ENCODE measurements at places on chromosomes 11 and 22.

- no peak for DNase-seq
Observed at GRCh38 chr22:37716708-37717107, 19.9 kb downstream of the TRIOBP start.

GRCh38 chr11:36141196-36141953 is 147.8 kb downstream of the COMMD9 start:
- DNase-seq, result no peak

GRCh38 chr11:71062199-71062598 is 190.2 kb downstream of the SHANK2 start:
- DNase-seq, result no peak

GRCh38 chr22:18136563-18137320 is 13.2 kb upstream of the USP18 start:
- DNase-seq, result no peak

- DNase-seq, result no peak
Observed at GRCh38 chr22:37199760-37200108, 11.7 kb upstream of the C1QTNF6 start.

GRCh38 chr11:89321401-89321800 is 143.7 kb downstream of the TYR start:
- no peak for DNase-seq

DNA sequence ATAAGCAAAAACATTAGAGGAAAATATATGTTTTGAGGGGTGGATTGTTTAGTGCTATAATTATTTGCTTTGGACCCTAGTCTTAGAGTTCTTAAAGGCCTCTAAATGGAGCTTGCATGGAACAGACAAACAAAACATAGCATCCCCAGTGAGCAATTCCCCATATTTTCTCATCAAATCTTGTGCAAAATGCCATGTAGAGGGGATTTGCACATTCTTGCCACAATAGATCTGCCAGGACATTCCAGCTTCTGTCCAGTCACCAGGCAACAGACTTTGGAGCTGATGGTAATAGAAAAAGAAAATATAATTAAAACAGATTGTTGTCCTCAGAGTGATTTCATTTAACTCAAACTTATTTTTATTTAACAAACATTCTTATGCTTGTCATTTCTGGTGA is 360.3 kb upstream of the PDGFD start:
- DNase-seq, result no peak
